ENCODE measurements at places on chromosomes 7 and 10.

DNA sequence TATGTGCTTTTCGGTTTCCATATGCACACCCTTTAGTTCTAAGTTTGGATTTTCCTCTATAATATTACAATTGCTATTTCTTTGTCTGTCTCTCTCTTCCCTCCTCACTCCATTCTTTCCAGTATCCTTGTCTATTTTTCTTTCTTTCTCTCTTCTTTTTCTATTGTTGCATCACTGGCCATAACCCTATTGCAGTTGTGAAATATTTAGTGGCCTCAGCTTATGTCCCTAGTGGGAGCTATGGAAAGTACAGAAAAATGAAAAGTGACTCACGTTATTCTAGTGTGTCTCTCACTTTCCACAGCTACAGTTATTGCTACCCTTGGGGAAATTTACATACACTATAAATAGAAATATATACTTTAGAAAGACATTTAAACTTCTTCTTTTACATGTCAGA lies 59.1 kb downstream of the CNTNAP2 start:
- no peak for DNase-seq

DNA sequence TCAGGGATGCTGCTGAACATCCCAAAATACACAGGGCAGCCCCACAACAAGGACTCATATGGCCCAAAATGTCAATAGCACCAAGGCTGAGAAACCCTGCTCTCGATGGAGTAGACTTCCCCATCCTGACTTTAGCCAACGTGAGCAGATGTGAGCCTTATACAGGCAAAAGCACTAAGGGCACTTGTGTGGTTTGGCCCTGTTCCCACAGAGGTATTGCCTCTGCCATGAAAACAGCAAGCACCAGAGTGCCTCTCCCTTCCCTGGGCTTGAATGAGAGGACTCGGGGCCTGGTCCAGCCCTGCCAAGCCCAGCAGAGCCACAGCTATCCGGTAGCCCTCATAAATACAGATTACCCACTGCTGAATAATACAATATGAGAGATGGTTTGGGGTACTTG lies 47.5 kb downstream of the ACSM6 start:
- DNase-seq = no peak

DNA sequence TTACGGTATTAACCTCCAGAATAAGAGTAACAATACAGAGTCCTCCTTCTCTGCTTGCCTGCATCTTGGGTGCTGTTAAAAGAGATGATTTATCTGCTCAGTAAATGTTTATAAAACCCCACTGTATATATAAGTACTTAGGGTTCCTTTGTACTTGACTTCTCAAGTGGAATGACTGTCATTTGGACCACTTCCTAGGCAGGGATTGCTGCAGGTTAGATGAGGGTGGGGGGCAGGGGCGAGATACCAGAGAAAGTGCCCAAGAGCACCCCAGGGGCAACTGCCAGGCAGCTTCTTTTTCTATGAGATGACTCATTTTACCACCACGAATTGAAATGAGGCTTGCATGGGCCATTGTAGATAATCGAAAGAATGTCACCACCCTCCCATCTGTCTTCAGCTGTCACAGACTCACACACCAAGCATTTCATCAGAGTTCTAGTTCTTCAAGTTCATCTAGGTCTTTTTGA lies 421.9 kb upstream of the GALNT17 start:
- DNase-seq = no peak

DNA sequence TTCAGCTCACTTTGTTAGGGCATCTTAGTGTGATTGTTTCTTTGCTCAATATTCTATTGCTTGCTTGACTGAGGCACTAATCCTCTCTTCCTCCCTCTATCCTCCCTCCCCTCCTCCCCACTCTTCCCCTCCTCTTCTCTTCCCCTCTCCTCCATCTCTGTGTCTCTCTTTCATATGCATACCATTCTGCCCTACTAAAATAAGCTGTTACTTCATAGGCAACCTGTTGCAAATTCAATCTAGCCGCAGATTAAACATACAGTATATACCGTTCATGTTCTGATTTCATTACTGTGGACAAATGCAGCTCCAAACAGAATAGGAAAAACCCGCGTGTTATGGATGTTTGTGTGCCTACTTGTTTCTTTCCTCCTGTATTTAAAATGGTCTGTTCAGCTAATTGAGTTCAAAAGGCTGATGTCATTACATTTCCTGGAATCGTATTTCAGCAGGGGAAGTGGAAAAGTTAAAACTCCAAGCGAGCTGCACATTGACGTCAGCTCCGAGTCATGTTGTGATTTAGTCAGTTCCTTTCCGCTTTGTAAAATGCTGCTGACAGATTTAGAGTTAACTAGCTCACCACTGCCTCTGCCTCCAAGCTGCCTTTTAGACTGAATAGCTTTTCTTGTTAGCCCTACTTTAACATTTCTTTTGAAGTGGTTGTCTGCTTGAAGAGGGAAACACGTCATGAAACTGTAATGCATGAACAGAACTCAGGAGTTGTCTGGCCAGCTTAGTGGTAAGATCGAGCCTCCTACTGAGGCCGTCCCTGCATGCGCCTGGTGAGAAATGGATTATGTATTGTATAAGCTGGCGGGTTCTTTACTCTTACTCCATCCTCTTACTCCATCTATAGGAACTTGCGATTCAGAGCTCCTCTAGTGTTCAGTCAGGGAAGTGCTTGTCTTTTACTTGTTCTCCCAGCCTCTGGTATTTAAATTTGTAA lies 69.0 kb downstream of the CREM start:
- peak; percentile 72 for DNase-seq

- DNase-seq = no peak
Measured at GRCh38 chr7:82390936-82391335, 52.6 kb downstream of the CACNA2D1 start.

DNA sequence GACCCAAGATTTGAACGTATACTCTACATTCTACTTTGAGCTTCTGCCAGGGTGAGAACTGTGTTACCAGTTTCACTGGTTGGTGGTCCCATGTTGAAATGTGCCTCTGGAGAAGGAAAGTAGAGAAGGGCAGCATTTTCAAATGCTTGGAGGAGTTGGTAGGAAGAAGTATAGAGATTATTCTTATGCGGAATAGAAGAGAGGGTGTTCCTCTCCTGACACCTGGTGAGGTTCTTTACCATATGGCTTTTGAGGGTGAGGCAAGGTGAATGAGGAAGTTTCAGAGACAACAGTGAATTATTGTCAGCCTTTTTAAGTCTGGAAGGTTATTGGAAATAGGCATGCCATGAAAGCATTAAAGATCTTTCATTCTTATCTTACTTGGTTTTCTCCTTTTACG lies 34.3 kb downstream of the R3HCC1L start:
- DNase-seq = no peak

GRCh38 chr10:5595994-5596471 lies 70.4 kb downstream of the ASB13 start:
- no peak for DNase-seq

GRCh38 chr10:114021717-114022680 lies 21.7 kb upstream of the ADRB1 start:
- DNase-seq = no peak

DNA sequence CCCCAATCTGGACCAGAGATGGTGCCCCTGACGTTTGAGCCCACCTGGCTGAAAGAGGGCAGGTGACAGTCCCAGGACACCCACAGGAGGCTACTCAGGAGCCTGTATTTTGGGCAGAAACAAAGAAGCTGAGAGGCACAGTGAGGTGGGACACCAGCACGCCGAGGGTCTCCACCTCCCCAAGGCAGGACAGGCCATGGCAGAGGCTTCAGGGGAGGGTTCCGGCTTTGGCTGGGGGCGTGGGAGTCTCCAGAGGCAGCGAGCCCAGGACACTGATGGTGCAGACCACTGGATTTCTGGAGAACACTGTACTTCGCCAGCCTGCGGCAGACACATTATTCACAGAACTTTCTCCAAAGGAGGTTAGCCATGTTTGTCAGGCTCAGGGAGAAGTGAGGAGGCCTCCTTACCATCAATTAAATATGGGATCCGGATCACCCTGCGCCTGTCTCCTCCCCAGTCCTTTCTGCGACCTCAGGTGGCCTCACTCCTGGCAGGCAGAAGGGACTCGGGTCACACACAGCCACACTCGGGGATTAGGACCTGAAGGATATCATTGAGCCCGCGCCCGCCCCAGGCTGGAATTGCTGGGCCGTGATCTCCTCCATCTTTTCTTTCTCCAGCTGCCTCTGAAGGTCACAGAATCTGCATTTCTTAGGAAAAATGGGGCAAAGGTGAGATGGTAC lies 98.3 kb downstream of the MKI67 start:
- no peak for DNase-seq

DNA sequence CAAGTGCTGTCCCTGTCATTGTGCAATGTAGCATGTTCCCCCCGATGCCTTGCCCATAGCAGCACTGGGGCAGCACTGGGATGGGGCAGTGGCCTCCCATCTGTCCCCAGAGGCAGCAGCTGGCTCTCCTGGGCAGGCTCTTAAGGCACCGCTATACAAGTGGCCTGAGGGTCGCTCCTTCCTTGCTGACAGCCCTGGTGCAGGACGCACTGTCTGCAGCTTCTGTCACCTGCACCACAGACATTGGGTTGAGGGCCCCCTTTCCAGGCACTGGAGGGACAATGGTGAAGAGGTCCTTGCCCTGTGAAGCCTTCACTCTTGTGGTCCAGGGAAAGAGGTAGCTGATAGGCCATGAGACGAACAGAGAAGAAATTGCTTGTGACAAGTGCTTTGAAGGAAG lies 10.6 kb downstream of the CPSF4 start:
- DNase-seq = no peak

DNA sequence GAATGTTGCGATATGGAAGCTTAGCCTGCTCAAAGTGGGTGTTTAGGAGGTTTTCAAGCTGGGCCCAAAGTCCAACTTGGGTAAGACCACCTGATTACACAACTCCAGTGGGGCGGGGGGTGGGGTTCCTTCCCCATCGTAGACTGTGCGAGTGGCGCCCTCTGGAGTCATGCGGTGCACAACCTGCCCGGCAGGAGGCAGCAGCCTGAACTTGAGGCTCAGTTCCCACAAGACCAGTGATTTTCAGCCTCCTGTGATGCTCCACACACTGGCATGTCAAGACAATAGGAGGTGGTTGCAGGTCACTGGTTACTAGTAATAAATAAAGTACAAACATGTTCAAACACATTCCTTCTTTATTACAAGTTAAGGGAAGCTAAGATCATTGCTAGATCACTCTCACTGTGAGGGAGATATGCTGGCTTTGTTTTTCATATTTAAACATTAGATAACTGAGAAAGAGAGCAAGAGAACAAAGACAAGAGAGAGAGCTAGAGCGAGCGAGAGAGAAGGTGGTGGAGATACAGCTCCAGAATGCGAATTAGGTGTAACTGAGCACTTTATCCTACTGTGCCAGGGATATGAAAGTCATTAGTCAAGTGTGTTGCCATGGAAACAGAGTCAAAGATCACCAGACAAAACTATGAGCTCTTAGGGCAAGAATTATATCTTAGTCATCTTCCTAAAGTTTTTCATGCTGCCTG lies 97.4 kb upstream of the BMPER start:
- DNase-seq = peak; percentile 37

DNA sequence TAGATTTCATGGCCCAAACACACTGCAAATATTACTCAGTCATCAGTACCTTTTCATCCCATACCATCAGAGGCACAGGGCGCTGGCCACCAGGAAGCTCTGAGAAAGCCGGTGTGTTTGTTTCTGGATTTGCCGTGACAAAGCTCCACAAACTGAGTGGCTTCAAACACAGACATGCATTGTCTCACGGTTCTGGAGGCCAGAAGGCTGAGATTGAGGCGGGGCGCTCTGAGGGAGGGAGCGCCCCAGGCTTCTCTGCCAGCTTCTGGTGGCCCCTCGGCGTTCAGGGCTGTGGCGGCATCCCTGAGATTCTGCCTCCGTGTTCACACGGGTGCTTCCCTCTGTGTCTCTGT lies 3.7 kb upstream of the TTYH3 start:
- DNase-seq = no peak

DNA sequence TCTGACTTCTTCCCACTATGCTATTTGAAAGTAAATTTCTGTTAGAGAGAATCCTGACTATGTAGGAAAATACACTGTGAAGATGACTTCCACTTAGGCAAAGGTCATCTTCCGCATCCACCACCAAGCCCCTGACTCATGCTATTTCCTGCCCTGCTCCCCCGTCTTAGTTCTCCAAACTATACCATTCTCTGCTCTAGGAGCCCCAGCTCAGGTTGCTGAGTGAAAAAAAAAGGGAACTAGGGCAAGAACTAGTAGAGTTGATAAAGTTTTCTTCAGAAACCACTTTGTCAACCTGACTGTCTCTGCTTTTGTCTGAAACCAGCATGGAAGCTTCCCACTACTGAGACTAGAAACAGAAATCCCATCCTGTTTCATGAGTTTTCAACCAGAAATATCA lies 96.9 kb downstream of the EVX1 start:
- DNase-seq = no peak

DNA sequence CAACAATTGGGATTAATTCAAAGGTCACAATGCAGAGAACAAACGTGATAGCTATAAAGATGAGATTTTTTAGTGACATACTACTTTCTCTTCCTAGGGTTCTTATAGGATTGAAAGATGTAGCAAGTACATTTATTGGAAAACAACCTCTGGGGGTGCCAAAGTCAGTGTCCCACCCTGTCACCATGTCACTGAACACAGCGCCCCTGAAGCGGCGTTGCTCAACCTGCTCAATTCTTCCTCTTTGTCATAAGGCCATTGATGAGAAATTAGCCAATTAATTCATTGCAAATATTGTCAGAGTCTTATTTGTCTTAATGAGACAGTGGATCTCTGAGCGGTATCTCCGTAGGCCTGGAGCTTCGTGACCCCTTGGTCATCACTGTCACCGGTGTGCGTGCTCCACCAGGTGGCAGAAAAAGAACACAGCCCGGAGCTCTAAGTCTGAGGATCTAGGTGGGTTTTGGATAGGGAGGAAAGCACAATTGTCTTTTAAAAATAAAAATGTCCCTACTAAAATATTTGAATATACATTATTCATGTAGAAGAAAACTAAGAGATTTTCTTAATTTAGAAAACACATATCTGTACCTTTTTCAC lies 362.6 kb downstream of the PAXIP1 start:
- no peak for DNase-seq

DNA sequence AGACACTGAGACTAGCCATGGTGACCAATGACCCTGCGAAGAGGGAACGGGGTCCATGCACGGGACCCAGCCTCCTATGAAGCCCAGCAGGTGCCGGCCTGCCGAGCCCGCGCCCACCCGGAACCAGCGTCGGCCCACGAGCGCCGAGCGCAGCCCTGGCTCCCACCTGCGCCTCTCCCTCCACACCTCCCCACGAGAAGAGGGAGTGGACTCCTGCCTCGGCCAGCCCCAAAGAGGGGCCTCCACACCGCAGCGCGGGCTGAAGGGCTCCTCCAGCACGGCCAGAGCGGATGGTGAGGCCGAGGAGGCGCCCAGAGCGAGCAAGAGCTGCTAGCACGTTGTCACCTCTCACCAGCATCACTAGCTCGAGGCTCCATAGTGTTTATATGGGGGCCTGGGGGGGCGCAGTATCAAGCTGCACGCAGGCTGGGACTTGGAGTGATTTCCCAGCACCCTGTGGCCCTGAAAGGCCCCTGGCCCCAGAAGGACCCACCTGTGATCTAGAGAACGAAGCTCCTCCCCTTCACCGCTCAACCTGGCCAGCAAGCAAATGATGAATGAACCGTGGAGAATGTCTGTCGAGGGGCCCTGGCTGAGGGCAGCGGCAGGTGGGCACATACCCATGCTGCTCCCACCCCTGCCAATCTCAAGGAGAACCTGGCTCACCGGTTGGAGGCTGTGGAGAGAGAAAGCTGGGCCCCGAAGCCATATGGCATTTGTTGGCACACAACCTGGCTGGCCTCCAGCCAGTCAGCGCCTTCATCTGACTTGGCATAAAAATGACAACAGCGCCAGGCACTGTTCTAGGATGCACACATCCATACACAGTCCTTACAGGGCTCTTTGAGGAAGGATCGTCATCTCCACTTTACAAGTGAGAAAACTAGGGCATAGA lies 30.7 kb downstream of the GHRHR start:
- DNase-seq = no peak

Data from colonic mucosa (tissue), 4 donors.